ENCODE measurements at places on chromosomes 6 and 20. TPM values are rescaled to one million over a fixed set of nuclear protein-coding genes. Genes with fewer than 3 reads are reported as not detected.
A peak's percentile ranks its signal among the peaks of the same experiment; 100 is the strongest.

Gene YWHAB
- total RNA-seq = 256 TPM

Gene GNL1
- 103 TPM for total RNA-seq

DNA sequence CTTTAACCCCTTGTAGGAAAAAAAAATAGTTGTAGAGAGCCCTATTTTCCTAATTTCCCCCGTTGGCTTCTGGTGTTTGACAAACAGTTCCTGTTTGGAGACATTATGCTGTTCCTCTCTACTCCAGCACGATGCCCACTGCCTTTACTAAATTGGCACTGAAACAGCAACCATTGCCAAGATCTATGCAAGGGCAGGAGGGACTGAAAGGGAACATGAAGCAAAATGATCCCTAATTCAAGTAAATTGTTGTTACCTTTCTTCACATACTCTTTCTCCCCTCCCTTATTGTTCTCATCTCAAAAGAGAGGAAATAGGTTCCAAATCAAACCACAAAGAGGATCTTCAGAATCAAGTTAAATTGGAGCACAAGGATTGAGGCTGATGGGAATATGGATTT is 764.1 kb upstream of the MMS22L start:
- no peak for DNase-seq

GRCh38 chr20:25374842-25375241 is 15.8 kb downstream of the ABHD12 start:
- no peak for DNase-seq

DNA sequence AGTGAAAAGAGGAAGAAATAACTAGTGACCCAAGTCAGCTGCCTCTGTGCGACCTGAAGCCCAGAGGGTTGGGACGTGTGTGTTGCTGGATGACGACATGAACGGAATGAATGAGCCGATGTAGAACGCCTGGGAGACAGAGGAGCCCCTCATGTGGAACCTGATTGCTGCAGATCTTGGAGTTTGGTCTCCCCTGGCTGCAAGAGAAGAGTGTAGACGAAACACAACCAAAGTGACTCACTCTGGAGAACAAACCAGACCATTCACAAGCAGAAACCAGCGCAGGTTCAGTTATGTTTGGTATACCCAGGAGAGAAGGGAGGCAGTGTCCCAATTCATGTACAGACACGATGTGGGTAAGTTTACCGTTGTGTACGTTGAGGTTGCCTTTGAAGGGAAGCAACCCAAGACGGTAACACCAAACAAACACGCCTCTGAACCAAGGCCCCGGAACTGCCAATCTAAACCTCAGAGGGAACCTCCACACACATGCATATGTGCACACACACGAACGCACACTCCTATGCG is 265.9 kb downstream of the BMP7 start:
- DNase-seq = no peak

DNA sequence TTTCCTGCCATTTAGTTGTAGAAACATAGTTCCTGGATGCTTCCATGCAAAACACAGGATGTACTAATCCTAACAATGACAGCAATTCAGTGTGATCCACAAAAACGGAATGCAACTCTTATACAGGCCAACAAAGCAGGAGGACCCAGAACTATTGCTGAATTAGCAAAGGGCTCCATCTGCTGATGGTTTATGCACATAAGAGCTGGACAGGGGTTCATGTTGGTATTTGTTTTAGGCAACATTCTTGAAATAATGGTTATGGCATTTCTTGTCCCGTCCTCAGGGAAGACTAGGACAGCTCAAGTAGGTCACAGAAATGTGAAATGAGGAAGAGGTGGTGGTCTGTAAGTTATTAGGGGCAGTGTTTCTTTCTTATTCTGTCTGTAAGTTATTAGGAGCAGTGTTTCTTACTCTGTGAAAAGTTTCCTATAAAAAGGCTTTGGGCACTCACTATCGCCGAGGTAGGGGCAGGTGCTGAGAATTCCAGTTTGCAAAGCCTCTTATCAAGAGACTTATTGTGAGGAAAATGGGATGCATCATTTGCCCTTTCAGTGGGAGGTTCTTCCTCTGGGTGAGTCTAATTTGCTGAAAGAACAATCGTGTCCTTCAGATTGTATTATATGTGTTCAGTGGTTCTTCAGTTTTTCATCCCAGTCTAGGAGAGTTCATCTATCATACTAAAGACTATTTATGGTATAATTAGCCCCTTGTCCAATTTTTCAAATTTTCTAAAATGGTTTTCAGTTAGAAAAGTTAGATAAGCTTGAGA is 171.1 kb downstream of the MCHR2 start:
- DNase-seq = peak; percentile 49
